Activated naive CD4-positive, alpha-beta T cell treated with anti-CD3 and anti-CD28 coated beads, Interleukin-2, amount 50 U/mL, for 16 hours (primary cell): ENCODE measurements at places on chromosomes 12 and 14.
A peak's percentile ranks its signal among the peaks of the same experiment; 100 is the strongest.

- DNase-seq = no peak
These were observed 64.7 kb downstream of the CCDC92 start for GRCh38 chr12:123907726-123908476.

DNA sequence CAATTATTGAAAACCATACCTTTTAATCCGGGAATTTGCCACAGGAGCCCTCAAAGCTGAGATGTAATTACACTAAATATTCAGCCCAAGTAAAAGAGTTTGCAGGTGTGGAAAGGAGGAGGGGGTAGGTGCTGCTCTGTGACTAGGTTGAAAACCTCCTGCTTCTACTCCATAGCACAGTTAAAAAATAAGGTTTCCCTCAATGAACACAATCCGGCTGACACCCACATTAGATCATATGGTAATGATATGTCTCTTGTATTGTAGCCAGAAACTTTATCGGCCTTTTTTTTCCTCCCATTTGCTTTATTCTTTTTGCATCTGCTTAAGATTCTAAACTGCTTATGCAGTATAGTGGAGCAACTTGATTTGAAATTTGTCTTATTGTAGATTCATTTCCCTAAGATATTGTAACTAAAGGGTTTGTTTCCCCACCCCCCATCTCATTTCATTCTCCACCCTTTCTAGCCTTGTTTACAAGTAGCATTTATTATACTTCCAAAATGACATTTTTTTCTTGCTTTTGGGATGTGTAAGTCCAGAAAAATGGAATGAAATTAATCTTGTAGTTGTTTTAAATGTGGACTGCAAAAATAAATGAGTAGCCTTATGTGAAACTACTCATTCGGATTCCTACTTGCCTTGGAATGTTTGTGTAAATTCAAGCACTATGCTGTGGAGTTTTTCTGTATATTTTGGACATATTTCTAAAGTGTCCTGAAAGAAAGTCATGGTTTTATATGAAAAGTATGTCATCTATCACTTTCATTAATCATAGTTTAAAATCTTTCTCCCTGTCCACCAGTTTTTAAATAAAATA lies at the start of gene DCN:
Gene DCN (minus strand): TSS at position 182 of the 820 bp plus-strand sequence. CDS start 4,265 bp downstream, outside the sequence.
- no peak for DNase-seq

DNA sequence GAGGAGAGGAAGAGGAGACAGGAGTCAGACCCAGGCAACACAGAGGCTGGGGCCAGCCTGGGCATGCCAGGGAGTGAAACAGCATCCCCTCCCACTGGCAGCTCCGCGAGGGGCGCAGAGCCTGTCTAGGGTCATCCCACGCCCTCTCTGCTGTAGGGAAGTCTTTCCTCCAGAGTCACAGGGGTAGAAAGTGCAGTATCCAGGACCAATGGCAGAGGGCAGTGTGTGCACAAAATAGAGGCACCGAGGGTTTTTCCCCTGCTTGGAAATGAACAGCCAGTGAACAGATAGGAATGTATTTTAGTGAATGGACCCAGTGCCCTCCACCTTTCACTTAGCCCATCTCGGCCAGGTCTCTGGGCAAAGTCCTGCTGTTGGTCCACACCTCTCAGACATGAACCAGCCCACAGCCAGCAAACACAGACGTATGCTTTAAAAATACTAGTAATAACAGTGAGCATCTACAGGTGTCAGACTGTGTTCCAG lies 9.4 kb upstream of the KRT74 start:
- peak; percentile 67 for DNase-seq

- no peak for DNase-seq
These were observed 337.9 kb downstream of the AACS start for GRCh38 chr12:125402874-125403789.

- no peak for DNase-seq
These were observed 138.9 kb upstream of the ARID2 start for GRCh38 chr12:45590646-45591045.

DNA sequence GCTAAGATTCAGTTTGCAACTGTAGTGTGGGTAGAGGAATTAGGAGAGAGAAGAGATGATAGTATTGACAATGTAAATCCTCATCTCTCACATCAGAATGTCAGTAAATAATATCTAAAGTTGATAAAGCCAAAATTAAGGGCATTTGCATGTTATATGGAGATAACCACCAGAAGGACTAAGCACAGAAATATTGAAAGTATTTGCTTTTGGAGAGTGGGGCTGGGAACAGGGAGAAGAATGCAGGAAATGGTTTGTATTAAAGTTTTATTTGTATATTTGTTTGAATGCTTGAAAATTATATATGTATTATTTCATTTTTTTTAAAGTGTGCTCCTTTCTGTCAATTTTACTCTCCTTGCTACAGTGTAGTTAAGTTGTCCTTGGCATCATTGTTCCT lies 491.4 kb downstream of the APAF1 start:
- DNase-seq = no peak

GRCh38 chr12:11765817-11766794 lies 116.6 kb downstream of the ETV6 start:
- peak; percentile 80 for DNase-seq

- DNase-seq = no peak
These were observed 47.1 kb downstream of the PTPRQ start for GRCh38 chr12:80491166-80491565.

DNA sequence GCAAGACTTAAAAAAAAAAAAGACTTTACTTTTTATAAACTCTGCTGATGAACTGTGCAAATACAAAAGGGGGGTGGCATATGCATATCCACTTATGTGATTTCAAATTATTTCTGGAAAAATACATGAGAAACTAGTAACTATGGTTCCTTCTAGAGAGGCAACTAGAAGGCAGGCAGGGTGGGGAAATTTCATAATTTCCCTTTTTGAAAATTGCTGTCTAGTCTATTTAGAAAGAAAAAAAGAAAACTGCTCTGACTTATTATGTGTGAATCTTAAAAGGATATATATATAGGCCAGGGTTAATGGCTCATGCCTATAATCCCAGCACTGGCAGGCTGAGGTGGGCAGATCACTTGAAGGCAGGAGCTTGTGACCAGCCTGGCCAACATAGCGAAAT lies 42.3 kb downstream of the ANAPC7 start:
- no peak for DNase-seq

DNA sequence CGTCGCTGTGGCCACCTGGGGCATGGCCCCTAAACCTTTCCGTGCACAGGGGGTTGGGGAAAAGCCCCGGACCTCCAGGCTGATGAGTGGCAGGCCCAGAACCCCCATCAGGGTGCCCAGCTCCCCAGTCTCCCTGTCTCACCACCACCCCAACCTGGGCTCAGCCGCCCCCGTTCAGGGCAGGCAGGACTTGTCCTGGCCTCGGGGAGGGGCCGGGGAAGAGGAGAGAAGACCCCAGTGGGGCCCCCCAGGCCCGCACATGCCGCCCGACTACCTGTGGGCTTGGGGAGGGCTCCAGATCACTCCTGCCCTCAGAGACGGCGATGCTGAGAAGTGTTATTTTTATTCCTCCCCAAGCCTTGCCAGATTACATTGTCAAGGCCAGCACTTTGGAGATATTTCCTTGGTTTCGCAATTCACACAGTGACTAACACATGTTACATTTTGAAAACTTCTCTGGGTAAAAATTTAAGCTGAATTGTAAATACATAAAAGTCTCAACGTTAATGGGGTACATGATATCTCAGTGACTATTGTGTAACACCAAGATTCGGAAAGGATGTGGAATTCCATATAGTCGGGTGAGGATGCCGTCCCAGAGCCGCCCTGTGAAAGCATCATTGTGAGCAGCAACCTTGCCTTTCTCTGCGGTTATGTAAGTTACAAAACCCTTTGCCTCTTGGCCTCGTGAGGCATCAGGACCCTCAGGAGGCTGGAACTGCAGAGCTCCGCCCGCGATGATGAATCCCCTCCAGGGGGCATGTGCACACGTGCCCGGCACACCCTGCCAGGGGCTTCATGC lies 85.6 kb upstream of the DIO3 start:
- peak; percentile 6 for DNase-seq

GRCh38 chr12:124479680-124480468 lies 87.5 kb downstream of the NCOR2 start:
- no peak for DNase-seq

DNA sequence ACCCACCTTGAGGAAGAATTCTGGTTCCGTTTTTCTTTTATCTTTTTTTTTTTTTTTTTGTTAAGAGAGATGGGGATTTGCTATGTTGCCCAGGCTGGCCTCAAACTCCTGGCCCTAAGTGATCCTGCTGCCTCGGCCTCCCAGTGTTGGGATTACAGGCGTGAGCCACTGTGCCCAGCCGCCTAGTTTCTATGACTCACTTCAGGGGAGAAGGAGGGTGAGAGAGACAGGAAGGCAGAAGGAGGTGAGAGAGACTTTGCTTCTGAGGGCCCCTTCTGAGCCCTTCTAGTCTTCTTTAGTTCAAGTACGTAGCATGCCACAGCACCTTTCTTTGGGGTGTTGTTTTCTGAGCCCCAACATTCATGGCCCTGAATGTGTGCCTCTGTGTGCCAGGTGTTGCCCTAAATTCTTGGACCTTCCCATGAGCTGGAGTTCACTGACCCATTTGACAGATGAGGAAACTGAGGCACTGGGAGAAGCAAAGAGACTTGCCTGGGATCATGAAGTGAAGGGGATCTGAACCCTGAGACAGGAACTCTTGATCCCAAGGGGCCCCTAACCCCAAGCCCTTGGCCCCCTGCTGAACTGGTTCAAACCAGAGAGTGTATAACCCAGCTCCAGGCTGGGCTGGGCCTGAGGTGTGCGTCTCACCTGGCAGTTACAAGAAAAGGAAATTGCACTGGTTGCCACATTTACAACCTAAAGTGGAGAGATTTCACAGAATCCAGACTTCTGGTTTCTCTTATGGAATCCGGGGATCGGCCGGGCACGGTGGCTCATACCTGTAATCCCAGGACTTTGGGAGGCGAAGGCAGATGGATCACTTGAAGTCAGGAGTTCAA lies 20.8 kb downstream of the SH2B3 start:
- no peak for DNase-seq

GRCh38 chr12:38544330-38545066 lies 227.9 kb downstream of the ALG10B start:
- DNase-seq = no peak

DNA sequence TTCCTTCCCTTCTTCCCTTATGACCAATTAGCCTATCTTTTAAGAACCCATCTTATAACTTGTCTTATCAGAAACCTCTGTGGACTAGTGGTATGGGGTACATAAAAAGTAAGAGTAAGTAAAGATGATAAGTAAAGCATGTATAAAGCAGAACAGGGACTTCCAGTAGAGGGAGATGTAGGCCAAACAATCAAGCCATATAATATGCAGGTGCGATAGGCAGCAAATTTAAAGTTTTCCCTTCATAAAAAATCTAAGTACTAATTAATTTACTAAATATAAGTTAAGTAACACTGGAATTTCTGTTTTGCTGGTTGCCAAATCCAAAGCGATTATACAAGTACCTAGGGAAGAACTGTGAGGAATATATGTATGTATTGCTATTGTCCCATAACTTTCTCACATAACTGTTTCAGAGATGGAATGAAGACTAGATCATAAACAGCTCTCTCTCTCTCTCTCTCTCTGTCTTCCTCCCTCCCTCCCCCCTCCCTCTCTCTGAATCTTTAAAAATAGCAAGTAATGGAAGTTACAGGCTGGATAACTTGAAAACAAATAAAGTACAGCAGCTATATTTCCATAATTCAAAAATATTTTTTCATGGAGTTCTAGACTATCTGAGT lies 25.7 kb downstream of the METTL25 start:
- DNase-seq = no peak

GRCh38 chr12:92341065-92341668 lies 195.5 kb upstream of the BTG1 start:
- no peak for DNase-seq

- DNase-seq = no peak
These were observed 160.0 kb upstream of the PLEKHA5 start for GRCh38 chr12:18969512-18969911.

- DNase-seq = no peak
These were observed 7.4 kb upstream of the MYH7 start for GRCh38 chr14:23442721-23443356.

- no peak for DNase-seq
These were observed 75.9 kb upstream of the DHRS4 start for GRCh38 chr14:23877538-23878180.

- DNase-seq = peak; percentile 54
These were observed 35.7 kb upstream of the ATP2A2 start for GRCh38 chr12:110245369-110245772.

GRCh38 chr14:99187858-99188257 lies 84.1 kb downstream of the BCL11B start:
- peak; percentile 27 for DNase-seq

DNA sequence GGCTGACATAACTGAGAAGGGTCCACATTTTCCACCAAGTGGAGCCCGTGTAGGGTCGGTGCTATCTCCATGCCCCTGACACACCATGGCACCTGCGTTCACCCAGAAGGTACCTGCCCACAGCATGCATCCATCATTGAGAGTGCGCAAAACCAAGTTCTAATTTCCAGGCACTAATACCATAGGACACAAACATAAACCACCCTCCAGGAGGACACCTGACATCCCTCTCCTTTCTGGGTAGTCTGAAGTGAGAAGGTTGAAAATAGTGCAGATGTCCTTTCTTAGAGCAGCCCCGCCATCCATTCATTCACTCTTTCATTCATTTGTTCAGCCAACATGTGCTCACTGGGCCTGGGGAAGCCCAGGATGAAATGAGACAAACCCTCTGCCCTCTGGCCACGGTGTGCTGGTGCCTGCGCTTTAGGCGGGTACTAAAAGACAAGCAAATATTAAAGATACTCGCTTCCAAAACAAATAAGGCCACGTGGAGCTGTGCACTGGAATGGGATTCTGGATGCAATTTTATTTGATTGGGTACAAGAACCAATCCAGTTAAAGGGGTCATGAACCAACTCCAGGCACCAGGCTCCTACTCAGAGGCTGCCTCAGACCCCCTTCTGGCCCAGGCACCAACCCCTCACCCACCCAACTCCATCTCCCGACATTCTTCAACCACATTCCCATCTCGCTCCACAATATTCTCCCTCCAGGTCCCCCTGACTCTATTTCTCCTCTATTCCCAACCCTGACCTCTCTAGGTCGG lies 1.2 kb downstream of the TTC7B start:
- no peak for DNase-seq

GRCh38 chr12:80936642-80937390 lies 918 bp downstream of the LIN7A start:
- DNase-seq = no peak

DNA sequence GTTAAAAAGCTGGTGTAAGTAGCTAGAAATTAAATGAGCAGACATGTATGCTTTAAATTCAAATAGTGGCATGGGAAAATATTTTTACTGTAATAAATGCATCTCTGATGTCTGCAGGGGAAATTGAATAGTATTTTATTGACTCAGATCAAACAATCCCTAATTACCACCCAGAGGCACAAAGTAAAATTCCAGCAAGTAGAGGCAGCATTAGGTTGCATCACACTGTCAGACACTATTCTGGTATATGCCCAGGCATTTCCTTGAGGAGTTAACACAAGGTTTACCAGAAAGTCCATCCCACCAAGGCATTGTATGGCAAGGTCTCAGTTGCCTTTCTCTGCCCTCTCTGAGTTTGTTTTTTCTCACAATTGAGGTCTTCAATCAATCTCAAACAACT lies 201.6 kb upstream of the KITLG start:
- no peak for DNase-seq

GRCh38 chr12:47975036-47975620 lies 11.7 kb downstream of the TMEM106C start:
- DNase-seq = no peak
